Fibroblast of mammary gland (primary cell): ENCODE measurements at places on chromosomes 3 and 15.

DNA sequence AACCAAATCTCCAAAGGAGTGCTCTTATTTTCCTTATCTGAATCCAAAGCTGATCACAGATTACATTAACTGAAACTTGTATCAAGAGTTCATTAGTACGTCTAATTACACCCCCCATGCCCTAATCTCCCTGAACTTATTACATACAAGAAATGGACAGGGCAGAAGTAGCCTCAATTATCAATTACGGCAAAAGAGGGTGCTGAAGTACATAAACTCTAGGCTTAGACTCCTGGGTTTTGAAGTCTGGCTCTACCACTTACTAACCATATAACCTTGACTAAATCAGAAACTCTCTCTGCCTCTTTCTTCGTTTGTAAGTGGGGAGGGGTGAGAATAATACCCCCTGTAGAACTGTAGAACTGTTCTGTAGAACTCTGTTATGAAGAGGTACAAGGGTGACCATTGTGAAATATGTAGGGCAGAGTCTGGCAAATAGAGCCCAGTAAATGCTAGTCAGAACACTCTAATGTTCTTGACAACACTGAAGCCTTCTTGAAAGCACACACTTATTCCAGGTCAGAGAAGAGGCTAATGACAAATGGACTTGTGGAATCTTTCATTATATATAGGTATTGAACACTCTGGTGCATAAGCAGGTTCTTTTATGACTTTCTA, 19.6 kb upstream of the OR5K4 start:
- DNase-seq = peak; percentile 61

- DNase-seq = peak; percentile 59
Measured at GRCh38 chr3:25508901-25509300, 80.8 kb downstream of the RARB start.

DNA sequence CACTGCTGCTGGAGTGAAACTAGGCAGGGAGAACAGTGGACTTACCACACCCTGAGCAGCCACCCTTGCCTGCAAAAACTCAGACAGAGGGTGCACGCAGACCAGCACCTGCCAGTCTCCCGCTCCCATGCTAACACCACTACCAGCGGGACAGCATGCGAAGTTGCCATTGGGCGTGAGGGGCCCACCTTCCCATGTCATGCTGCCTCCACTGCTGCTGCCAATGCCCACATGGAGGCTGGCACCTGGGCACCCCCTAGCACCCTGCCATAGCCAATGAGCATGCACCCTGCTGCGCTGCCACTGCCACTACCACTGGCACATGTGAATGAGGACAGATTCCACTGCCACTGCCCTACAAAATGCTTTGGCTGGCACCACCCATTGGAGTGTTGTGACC, 19.7 kb upstream of the MINAR1 start:
- no peak for DNase-seq

DNA sequence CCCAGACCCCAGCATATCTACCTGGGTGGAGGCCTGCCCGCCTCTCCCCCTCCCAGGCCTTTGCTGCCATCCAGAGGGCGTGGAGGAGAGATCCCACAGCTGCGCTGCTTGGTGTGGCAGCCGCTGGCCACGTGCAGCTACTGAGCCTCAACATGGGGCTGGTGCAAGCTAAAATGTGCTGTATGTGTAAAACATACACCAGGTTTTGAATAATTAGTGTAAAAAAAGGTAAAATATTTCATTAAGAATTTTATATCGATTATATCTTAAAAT, 95.8 kb downstream of the SEC22A start:
- DNase-seq = no peak

- no peak for DNase-seq
Measured at GRCh38 chr3:4745235-4745610, 234.0 kb upstream of the BHLHE40 start.

DNA sequence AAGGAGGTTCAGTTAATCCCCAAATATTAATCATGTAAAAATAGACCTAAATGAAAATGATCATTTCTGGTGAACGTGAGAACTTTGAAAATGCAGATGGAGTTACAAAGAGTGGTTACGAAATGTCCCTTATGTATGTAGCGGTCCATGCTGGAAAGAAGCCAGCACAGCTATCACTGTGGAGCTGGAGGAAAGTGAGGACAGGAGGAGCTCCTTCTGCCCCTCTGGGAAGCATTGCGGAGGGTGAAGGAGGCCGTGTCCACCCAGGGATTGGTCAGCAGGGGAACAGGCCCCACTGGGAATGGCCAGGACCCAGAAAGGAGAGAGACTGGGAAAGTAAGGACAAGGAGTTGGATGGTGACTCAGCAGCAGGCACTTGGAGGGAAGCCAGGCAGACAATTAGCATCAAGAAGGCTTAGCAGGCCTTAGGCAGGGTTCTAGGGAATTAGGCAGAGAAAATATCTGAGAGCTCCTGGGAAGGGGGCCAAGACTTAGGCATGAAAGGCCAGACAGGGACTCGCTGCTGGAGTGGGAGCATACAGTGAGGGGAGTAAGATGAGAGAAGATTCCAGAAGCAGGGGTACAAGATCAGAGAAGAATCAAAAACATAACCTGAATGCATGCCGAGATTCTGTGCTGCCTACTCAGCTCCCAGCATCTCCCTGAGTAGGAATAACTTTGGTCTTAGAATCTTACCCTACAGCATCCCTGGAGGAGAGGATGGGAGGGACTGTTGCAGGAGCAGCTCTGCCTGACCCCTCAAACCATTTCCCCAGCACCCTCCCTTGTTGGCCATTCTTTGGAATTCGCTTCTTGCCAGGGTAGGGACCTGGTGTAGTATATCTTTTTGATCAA, 171.0 kb upstream of the UMPS start:
- peak; percentile 97 for DNase-seq

- DNase-seq = no peak
Measured at GRCh38 chr3:9193633-9194195, 55.7 kb downstream of the SRGAP3 start.

- peak; percentile 47 for DNase-seq
Measured at GRCh38 chr15:62474771-62475124, 309.7 kb upstream of the C2CD4B start.

- peak; percentile 22 for DNase-seq
Measured at GRCh38 chr3:32202496-32202895, 36.0 kb upstream of the CMTM8 start.

DNA sequence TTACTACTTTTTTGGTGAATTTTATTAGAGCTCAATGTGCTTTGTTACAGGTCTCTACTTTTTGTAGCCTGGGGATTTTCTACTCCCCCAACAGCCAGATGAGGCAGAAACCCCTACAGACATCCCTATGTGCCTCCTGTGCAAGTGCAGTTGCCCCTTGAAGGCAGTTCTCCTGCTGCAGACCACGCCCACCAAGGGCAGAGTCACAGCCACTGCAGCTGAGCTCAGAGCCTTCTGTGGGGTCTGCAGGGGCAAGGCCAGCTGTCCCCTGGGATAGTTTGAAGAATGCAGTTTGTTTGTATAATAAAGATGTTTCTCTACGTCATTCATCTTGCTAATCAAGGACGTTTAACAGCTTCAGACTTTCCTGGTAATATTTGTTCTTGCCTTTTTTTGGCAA, 76.8 kb downstream of the NPAP1 start:
- no peak for DNase-seq

GRCh38 chr15:60720086-60720485, 241.1 kb upstream of the ICE2 start:
- no peak for DNase-seq
